ENCODE measurements at places on chromosomes 5 and 9.

DNA sequence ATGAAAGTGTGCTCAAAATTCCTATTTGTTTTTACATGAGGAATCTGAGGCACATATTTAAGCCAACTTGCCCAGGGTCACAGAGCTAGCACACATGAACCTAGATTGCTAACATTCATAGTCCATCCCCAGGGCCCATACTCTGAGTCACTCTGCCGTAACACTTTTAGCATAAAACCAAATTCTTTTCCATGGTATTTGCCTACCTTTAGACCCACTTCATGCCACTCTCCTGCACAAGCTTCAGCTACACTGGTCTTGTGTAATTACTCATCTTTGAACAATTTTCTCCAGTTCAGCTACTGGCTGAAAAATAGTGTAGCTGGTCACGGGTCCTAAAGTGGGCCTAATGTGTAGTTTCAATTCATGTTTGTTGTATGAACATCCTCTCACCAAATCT, 200.7 kb downstream of the SLC12A2 start:
- no peak for DNase-seq

GRCh38 chr9:15377625-15378540, 44.8 kb upstream of the SNAPC3 start:
- no peak for DNase-seq

DNA sequence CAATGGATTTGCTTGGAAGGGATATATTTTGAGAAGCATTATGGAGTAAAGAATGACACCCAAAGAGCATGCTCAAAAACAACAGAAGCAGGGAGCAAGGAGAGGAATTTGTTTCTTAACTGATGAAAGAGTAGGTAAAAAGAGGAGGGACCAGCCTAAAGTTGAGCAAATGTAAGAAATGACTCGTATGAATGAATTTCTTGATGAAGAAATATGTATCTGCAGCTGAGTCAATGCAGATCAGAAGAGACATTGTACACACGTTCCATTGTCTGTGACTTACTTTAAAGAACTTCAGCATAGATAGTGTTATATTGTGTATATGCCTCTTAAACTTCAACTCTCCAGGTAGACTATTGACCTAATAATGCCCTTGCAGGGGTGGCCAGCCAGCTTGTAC, 112.7 kb upstream of the NREP start:
- DNase-seq: no peak

- DNase-seq: no peak
Measured at GRCh38 chr5:121380066-121380465, 471.6 kb upstream of the FTMT start.

DNA sequence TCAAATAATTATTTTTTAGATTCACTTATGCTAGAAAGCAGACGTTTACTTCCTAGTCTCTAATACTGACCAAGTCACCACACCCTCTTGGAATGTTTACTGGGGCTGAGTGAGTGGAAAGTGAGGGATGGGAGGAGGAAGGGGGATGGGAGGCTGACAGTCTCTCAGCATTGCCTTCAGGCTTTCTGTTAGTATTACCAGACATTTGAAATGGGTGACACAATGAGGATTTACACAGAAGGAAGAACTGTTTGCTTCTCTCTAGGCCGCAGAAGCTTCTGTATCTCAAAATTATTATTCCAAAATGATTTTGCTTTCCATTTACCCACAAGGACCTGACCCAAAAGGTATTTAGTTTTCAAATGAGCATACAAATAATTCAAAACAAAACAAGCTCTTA, 232.8 kb upstream of the ZNF608 start:
- no peak for DNase-seq

DNA sequence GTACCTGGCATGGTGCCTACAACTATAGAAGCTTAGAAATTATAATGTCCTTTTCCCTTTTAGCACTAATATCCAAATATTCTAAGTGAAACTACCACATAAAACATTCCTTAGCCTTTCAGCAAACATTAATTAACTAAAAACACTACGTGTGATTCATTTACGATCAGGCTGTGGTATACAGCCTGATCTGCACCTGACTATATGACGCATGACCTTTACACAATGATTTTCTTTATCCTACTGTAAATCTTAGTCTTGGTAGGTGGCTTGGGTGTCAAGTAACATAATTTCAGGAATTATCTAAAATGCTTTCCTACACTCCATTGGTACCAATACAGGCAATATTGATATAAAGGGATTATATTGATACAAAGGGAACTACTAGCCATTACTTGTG, 686.7 kb downstream of the DTWD2 start:
- DNase-seq: no peak

DNA sequence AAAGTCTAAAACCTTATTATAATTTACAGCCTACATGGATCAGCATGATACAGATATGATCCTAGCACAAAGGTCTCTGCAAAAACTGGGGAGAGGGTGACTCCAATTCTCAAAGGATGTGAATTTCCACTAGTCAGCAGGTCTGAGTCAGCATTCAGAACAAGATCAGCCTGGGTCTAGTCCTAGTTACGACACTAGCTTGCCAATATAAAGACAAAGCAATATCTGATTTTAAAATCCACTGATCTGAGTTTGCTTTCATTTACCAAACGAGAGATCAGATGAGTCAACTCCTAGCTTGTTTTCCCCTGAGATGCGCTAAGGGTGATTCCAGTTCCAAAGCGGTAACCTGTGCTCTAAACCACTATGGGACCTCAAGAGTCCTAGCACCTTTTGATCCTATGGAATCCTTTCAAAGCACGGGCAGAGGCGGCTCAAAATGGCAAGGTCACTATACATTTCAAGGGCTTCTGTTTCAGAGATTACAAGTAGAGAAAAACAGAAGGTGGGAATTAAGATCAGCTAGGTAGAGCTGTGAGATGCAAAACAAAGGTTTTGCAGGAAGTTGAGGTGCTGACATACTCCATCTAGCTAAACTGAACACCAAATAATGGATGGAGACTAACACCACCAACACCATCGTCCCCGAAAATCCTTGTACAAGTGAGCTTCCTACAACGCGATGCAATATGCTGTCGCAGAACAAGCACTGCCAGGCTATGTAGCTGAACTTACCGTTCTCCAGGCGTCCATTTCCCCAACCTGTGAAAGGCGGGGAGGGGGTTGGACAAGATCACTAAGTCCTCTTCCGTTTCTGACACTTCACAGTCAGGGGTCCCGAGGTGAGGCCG, 906 bp downstream of the SLC25A51 start:
- peak; percentile 11 for DNase-seq

- no peak for DNase-seq
Measured at GRCh38 chr9:69237702-69238295, 63.7 kb downstream of the TJP2 start.

DNA sequence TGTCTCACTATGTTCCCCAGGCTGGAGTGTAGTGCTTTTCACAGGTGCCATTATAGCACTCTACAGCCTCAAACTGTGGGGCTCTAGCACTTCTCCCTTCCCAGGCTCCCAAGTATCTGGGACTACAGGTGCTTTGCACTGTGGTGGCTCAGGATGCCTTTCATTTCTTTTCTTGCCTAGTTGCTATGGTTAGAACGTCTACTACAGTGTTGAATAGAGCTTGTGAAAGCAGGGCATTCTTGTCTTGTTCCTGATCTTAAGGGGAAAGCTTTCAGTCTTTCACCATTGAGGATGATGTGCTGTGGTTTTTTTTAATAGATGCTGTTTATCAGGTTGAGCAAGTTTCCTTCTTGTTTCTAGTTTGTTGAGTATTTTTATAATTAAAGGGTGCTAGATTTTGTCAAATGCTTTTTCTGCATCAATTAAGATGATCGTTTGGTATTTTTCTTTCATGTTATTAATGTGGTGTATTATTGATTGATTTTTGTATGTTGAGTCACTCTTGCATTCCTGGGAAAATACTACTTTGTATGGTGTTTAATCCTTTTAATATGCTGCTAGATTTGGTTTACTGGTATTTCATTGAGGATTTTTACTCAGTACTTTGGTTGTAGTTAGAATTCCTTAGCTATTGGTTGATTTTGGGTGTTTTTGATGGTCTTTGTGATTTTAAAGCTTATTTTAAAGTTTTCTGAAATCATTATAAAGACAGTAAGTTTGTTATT, 35.6 kb downstream of the GPBP1 start:
- DNase-seq: no peak

DNA sequence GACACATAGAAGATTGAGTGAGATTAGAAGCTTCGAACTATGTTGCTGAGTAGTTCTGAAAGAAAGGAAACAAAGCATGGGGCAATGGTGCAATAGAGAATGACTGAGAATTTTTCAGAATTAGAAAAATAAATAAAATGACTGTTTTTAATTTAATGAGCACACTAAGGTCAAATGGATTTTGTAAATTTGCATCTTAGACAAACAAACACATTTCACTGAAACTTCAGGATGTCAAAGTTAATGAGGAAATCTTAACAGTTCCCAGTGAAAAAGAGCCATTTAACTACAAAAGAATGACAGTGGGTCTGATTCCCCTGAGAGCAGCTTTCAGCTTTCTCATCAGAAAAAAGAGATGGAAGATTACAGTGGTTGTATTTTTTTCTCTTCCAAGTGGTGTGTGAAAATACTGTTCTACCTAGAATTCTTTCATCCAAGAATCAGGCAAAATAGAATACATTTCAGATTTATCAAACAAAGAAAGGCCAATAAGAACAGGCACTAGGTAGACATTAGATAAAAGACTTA, 591.9 kb downstream of the SEMA5A start:
- DNase-seq: no peak

DNA sequence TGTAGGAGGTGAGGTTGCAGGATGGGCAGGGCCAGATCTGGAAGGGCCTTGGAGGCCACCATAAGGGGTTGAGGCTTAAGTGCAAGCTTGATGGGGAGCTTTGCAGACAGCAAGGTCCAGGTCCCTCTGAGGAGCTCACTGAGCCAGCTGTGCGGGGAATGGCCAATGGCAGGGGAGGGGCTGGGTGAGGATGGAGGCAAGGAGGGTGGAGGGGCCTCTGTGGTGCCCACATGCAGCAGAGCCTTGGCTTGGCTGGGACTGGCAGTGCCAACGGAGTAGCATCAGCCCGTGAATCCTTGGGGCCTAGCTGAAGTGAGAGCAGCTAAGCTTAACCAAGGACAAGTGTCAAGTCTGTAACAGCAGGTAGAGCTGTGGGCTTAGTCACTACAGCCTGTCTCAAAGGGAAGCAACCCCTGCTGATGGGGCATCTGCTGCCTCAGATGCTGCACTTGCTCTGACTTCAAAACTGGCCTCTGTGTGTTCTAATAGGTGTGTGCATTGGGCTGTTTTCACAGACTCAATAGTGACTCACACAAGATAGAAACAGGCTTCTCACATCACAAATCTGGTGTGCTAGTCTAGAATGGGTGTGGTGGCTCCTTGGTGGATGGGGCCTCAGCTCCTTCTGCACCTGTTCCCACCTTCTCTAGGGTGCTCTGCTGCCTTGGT, 16.3 kb downstream of the GALNT12 start:
- no peak for DNase-seq

DNA sequence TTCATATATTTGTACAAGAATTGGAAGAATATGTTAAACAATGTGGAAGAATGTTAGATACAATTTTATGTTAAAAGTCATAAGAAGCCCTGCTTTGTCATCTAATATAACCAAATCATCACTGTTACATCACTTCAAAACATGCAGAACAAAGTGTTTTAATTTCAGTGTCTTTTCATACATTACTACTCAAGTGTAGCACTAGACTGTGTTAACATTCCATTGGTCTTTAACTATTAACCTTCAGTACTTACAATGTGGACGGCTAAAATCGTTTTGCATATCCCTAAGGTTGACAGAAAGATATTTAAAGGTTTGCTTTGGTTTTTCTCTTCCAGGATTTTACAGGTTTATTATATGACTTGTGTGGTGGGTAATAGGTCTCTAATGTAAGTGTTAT, 50.9 kb downstream of the VCAN start:
- peak; percentile 61 for DNase-seq

- no peak for DNase-seq
Measured at GRCh38 chr5:74685979-74686631, 1.1 kb downstream of the HEXB start.

DNA sequence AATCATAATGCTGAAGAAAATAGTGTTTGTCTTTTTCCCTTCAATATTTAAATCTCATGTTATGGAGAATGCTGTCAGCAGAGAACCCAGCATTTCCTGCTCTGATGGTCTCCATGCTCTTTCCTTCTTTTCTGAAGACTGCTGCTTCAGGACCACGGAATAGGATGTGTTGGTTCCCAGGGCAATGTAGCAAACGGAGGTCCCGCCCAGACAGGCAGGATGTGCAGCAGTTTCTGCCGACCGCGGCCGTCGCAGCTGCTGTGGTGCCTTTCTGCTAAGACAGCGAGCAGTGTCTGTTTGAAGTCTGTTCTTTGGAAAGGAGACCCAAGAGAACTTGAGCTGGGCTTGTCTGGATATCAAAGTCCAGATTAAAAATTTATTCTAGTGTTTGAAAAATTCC, 654.3 kb downstream of the CCDC171 start:
- no peak for DNase-seq

DNA sequence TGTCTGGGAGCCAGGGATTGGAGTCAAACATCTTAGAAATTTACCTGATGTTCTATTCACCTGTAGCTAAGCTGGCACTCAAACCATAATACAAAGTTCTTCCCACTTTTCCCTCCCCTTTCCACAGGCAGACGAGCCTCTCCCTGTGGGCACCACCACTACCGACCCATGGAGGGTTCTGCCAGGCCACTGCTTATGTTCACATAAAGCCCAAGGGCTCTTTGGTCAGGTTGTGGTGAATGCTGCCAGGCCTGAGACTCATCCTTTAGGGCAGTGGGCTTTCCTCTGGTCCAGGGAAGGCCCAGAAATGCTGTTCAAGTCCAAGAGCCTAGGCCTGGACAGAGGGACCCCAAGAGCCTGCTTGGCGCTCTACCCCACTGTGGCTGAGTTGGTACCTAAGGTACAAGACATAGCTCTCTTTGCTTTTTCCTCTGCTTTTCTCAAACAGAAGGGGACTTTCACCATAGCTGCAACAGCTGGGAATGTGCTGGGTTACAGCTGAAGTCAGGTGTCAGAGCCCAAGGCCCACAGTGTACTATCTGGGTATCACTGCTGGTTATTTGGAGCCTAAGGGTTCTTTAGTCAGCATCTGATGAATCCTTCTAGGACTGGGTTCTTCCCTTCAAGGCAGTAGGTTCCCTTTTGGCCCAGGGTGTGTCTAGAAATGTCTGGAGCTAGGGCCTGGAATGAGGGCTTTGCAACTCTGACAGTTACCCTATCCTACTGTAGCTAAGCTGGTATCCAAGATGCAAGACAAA, 620.1 kb downstream of the TLE1 start:
- no peak for DNase-seq

DNA sequence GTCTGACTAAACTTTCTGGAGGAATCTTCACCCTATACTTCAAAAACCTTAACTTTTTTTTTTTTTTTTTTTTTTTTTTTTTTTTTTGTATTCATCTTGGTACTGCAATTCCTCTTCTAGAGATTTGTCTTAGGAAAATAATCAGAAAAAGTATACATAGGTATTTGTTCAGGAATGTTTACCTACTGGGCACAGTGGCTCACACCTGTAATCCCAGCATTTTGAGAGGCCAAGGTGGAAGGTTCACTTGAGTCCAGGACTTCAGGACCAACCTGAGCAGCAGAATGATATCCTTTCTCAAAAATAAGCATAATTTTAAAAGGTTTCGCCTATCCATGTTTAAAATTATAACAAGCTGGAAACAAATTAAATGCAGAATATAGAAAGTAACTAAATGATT, 33.3 kb upstream of the NREP start:
- no peak for DNase-seq

GRCh38 chr5:66207800-66208561, 63.9 kb downstream of the SREK1 start:
- no peak for DNase-seq
